Effector CD4-positive, alpha-beta T cell (primary cell): ENCODE measurements at places on chromosomes 5 and 9.

DNA sequence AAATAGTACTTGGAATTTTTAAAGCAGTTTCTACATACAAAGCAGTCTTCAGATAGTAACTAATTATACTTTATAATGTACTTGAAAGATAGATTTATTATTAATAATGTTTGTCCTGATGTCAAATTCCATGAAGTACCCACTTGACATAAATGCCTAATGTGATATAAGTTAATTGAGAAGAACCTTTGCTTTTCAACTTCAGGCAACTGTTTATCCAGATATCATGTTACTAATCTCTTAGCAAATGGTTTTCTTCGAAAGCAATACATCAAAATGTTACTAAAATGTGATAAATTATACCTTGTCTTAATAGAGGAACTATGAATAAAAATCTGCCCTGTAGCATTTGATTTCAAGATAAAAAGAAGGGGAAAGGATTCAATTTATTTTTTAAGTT, 146.8 kb upstream of the FBXL17 start:
- DNase-seq: no peak

GRCh38 chr9:134154262-134154701, 10.1 kb downstream of the RNU6ATAC start:
- no peak for DNase-seq

DNA sequence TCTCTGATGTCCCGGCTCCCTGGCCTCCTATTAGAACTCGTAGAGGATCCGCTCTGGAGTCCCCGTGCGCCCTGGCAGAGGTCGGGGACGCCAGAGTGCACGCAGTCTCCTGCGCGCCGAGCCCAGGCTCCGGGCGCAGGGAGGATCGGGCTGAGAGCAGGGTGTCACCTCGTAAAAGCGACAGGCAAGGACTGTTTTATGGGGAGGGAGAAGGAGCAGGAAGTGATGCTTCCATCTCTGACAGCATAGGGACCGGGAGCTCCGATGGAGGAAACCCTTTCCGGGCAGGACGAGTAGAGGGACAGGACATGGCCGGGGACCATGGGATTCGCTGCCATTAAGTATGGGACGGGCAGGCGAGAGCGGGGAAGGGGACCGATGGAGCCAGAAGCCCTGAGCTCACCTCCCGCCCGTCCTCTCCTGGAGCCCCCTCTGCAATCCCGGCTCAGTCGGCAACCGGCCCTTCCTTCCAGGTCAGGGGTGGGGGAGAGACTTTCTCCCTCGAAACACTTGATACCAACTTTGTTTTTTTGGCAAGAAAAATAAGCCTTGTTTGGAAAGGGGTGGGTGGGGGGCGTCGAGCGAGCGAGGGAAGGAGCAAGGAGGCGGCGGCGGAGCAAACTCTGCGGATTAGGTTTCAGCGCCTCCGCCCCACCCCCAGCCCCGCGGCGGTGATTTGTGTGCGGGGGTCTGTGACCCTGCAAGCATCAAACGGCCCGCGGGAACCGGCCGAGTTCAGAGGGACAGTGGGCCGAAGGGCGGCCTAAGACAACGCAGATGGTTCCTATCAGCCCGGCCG, 12.6 kb downstream of the LMX1B start:
- no peak for DNase-seq

GRCh38 chr5:98588215-98588614, 185.2 kb upstream of the RGMB start:
- DNase-seq: no peak

- DNase-seq: no peak
These were observed 106.5 kb upstream of the LRRTM2 start for GRCh38 chr5:138981586-138981985.

- DNase-seq: no peak
These were observed 50.0 kb downstream of the HACD4 start for GRCh38 chr9:20981486-20981885.

DNA sequence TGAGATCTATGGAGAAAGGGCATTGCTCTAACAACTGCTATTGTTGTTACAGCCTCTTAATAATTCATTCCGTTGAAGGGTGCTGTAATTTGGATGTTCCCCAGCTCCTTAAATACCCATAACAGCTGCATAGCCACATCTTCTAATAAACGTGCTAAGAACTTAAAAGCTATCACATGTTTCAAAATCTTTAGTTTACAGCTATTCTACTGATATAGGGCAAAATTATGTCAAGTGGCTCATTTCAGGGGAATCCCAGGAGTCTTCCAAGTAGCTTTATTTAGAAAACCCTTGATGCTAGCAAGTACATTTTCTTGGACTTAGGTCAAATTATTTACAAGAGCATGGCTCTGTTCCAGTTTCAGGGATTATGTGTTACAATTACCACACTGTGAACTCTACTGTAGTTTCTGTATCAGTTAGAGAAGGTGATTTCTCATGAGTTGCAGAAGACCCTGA, 990.4 kb upstream of the ACO1 start:
- DNase-seq: no peak
